ENCODE measurements at places on chromosomes 3 and 15. TPM values are rescaled to one million over a fixed set of nuclear protein-coding genes. Genes with fewer than 3 reads are reported as not detected.

Gene TTLL13
- total RNA-seq: not detected

DNA sequence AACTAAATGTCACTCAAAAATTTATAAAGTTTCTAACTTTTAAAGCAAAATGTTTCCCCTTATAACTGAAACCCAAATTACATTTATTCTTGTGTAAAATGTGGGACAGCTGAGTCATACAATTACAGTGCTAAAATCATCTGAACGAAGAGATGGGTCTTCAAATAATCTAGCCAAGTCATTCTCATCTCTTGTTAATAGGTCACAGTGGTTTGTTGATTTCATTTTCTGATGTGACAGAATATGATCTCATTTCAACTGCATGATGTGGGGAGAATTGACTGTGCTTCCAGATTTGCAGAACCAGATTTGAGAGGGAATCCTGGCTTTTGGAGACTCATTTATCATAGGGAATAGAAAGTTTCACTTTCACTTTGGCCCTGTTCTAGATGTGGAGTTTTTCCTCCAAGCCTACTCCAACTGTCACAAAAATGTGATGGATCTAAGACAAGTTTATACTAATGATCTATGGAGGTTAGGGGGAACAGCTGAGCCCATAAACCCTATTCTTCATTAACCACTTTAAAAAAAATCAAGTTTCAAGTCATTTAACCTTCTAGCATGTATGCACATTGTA lies 685.0 kb downstream of the PDCD6IP start:
- no peak for DNase-seq

DNA sequence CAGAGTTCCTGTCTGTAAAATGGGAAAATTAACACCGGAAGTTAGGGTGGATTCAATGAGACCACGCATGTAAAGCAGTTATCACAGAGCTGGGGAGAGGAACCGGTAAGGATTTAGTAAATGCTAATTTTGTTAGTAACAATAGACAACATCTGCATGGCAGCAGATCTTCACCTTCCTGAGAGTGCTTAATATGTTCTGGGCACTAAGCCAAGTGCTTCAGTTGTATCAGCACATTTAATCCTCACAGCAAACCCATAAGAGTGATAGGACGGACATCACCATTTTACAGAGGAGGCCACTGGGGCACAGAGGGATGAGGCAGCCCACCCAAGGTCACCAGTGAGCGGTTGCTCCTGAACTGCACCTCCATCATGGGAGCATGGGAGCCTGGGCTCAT lies 189.4 kb downstream of the WNT5A start:
- no peak for DNase-seq

DNA sequence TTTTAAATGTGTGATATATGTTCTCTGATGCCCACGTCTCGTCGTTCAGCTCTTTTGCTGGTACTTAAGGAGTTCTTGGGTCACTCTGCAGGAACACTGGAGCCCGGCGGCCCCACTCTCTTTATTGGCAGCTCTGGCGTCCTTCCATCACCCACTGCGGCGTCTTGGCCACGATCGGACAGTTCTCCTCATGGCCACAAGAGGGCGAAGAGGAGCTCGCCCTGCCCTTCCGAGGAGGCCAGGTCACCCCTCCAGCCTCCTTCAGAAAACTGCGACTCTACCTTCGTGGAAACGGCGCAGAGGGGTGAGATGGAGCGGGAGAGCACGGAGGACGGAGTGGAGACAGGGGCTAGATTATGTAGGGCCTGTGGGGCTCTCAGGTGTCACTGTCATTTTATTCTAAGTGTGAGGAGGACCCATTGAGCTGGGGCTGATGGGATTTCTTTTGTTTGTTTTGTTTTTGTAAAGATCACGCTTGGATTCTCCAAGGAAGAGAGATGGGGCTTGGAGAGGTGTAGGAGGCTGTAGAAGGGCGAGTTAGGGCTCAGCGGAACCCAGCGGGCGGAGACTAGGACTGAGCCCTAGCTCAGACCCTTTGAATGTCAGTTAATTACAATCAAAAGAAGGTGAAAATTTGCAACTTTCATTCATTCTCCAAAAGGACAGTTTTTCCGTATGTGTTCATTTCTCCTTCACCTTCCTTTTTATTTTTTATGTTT lies 28.0 kb upstream of the GABRA5 start:
- no peak for DNase-seq

DNA sequence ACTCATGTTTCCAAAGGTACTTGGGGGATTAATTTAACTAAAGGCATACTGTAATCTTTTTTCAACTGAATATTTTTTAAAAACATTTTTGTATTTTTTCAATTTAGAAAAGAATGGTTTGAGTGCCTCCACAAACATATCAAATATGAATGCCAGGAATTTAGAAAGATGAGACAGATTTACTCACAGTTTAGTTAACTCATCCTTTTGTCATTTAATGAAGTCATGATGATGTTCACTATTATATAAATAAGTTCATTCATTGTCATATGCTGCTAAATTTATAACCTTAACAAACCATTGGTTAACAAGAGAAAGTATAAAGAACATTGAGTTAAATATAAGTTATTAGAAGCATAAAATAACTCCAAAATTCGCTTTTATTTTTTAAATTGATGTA lies 50.0 kb downstream of the FGF7 start:
- no peak for DNase-seq

All from body of pancreas (tissue), 4 donors.